ENCODE measurements at places on chromosomes 7 and 10.

GRCh38 chr7:102073931-102074880 is 212.5 kb upstream of the SH2B2 start:
- DNase-seq = no peak

DNA sequence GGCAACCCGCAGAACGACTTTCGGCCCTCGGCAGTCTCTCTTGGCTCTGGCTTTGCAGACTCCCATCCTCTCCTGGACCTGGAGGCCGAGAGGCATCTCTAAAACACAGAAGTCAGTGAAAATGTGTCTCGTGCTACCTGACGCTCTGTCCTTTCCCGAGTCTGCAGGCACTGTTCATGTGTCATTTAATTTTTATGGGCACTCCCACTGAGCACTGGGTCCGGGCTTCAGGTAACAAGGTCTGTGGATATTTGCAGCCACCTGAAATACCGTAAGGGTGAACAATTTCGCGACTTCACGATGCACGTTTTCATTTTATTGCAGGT is 96.8 kb downstream of the GLRX3 start:
- DNase-seq = no peak

- DNase-seq = no peak
Observed at GRCh38 chr7:22549051-22549450, 49.1 kb upstream of the STEAP1B start.

DNA sequence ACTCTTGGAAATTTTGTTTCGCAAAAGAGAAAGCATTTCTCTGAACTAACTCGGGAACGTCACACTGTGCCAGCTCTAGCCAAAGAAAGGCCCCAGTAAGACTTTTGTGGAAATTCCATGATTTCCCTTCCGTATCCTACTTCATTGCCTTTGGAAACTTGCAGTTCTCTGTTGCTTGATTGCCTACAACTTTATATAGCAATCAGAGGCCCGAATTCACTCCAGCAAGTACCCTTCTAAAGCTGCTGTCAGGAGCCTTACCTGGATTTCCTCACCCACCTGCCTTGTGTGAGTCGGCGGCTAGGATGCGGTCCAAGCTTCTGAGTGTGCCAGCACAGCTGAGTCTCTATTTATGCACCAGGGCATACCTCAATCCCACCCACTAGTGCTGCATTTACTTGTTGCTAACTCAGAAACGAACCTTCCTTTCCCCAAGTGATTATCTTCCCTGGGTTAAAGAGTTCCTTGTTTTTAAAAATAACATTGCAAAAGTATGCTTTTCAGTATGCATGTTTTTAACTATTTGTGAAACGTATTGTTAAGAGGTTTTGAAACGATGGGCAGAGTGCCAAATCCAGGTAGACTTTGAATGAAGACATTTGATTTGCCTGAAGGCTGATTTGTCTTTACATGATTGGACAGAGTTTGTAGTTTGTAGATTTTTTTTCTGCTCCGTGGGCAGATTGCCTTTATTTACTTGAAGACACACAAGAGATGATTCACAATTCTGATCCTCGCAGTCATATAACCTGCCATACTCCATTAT is at the start of gene AGR2:
AGR2 (minus strand) TSS at position 326 of the 766 bp plus-strand sequence. CDS start 3,203 bp downstream, outside the sequence.
- DNase-seq = no peak

- peak; percentile 70 for DNase-seq
Observed at GRCh38 chr7:105656922-105657521, 75.7 kb upstream of the EFCAB10 start.

GRCh38 chr10:16674147-16674703 is 143.0 kb downstream of the RSU1 start:
- DNase-seq = no peak

DNA sequence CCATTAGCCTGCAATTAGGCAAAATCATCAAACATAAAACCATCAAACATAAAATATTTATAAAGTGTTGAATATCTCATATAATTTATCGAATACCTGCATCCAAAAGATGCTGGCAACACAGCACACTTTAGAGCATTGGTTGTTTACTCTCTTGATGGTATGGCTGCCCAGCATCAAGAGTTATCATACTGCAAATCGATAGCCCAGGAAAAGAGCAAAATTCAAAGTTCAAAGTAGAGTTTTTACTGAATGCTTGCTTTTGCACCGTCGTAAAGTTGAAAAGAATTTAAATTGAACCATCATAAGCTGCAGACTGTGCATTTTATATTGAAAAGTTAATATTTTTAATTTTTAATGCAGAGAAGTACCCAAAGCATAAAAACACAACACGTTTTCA is 4.2 kb upstream of the GSTO2 start:
- no peak for DNase-seq

DNA sequence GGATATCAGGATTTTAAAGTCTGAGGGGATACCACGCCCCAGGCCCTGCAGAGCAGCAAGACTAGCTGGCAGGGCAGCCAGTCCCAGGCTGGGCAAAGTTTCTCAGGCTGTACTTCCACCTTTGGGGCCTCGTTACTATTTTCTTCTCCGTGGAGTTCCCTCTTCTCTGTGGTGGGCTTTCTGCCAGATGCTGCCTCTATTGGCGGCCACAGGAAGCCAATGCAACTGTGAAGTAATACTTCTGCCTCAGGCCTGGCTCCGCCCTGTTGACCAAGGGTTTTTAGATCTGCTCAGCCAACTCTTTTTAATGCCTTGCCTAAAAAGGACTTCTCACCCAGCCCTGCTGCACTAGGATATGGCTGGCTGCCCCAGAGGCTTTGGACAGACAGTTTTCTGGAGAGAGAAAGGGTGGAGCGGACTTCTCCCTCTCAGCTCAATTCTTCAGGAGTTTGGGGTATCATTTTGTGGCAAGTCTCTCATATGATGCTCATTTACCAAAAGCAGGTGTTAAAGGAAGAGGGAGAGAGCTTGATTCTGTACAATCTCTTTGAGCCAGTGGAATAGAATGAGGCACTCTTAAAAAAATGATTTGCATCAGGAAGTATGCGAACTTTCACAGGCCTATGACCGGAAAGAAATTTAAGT is 67.4 kb downstream of the HHEX start:
- no peak for DNase-seq

DNA sequence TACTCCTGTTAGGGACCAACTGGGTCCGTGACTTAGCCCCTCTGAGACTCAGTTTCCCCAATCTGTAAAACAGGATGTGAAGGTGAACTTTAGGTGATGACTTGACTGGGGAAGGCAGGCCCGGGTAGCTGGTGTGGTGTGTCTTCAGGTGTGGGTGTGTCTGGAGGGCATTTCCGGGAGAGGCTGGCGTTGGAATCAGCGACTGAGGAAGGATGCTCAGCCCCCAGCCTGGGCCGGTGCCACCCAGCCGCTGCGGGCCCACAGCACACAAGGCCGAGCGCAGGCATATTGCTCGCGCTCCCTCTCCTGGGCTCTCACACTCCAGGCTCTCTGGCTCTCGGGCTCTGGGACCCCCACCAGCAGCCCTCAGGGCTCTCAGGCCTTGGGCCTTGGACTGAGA is 31.7 kb upstream of the CNPY1 start:
- no peak for DNase-seq

DNA sequence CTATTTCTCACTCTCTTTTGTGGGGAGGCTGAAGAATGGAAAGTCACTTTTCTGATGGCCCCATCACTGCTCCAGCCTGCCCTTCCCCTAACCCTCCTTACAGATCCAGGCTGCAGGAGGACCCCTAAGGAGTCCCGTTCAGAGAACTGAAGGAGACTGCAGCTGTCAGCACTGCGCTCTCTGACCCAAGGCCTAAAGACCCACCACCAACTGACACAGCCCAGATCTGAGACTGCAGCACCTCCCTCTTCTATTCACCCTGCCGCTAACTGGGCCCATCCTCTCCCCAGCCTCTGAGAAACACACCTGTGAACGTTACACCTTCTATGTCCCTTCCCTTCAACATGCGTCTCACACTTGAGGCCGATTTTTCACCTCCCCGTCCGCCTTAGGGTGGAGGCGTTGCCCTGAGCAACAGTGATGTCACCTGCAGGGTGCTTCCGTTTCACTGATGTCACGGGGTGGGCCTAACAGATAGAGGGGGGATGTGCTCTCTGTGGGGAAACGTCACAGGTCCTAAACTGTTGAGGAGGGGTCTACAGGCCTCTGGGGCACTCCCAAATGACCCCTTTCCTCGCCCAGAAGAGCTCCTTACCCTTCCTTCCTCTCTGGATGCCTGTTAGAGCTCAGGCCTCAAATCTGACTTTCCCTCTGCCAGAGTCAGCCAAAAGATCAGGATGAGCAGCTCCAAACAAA is 5.1 kb downstream of the ITPRIP start:
- no peak for DNase-seq

- DNase-seq = no peak
Observed at GRCh38 chr10:84158550-84158949, 15.1 kb upstream of the GPR15LG start.

- no peak for DNase-seq
Observed at GRCh38 chr10:71156436-71156835, 55.9 kb upstream of the UNC5B start.

- DNase-seq = peak; percentile 93
Observed at GRCh38 chr7:77798394-77799077, at the start of the genes PHTF2 and TMEM60. TSS of gene PHTF2 (plus strand) at chr7:77798773. TSS of gene TMEM60 (minus strand) at chr7:77798434. CDS start at chr7:77794373, 4,061 bp downstream.

GRCh38 chr7:25758559-25758958 is 393.4 kb upstream of the NFE2L3 start:
- no peak for DNase-seq

DNA sequence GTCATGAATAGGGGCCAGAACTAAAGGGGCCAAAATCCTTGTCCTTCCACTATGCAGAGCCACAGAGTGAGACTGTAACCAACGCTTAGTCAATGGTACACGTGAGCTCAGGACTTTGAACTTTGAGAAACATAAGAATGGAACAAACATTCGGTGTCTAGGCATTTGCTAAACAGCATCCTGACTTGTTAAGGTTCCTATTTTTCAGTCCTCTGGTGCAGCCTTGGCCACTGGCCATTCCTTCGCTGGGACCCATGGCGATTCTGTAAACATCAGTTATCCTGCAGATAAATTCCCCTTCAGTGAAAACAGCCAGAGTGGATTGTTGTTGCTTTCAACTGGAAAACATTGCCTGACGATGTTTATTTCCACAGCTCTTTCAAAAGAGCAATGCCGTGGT is 266.8 kb downstream of the SORCS1 start:
- no peak for DNase-seq

DNA sequence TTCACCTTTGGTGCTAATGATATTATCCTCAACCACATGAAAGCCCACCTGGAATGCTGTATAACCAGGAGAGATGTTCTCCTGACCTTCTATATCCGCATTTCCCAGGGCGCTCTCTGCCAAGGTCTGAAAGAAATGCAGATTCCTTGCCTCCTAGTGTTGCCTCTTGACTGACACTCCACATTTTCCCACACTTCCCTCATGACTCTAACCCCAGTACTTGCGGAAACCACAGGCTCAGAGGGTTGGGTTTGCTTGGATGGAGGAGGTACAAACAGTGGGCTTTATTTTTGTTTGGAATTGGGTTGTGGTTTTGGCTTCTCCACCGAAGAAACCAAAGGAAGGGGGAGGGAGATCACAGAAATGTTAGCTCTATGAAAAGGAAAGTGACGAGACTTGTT is 222.9 kb upstream of the CELF2 start:
- DNase-seq = no peak

DNA sequence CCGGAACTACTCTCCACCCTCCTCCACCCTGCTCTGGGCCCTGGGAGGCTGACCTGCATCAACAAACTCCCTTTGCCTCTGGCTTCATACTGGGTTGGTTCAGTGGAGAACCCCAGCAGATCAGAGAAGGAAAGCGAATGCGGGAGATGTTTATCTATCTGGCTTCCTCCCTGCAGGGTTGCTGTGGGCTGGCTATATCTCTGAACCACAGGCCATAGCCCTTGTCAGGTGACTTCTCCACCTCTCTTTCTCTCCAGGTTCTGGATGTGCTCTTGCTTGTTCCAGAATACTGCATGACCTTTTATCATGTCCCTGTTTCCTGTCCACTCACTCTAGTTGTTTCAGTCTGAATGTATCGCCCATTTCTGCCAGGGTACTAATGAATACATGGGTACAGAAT is 51.7 kb upstream of the IFRD1 start:
- no peak for DNase-seq

- no peak for DNase-seq
Observed at GRCh38 chr7:44667190-44667589, 60.8 kb downstream of the OGDH start.

DNA sequence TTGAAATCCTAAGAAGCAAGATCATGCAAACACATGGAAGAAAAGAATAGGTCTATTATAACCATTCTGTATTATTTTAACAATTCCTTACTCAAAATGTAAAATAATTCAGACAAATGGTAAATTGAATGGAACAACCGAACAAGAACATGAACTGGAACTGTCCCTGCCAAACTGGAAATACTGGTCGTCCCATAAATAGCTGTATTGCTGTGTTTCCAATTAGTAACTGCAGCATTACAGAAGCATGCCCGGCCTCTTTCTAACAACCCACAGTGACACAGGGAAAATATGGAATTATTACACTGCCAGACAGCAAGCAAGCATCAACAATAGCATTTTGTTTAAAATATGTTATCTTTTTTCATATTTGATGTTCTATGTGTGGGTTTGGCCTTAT is 1138.5 kb upstream of the PHF14 start:
- no peak for DNase-seq

GRCh38 chr7:155189590-155189989 is 108.1 kb upstream of the INSIG1 start:
- no peak for DNase-seq

DNA sequence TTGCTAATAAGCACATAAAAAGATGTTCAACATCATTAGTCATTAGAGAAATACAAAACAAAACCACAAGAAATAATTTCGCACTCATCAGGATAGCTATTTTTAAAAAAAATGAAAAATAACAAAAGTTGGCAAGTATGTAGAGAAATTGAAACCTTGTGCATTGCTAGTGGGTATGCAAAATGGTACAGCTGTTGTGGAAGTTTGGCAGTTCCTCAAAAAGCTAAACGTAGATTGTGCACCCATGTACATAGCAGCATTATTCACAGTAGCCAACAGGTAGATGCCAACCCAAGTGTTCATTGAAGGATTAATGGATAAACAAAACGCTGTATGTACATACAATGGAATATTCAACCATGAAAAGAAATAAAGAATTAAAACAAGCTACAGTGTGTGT is 35.3 kb upstream of the STARD3NL start:
- DNase-seq = no peak

- no peak for DNase-seq
Observed at GRCh38 chr10:11636697-11637303, 25.4 kb upstream of the USP6NL start.

DNA sequence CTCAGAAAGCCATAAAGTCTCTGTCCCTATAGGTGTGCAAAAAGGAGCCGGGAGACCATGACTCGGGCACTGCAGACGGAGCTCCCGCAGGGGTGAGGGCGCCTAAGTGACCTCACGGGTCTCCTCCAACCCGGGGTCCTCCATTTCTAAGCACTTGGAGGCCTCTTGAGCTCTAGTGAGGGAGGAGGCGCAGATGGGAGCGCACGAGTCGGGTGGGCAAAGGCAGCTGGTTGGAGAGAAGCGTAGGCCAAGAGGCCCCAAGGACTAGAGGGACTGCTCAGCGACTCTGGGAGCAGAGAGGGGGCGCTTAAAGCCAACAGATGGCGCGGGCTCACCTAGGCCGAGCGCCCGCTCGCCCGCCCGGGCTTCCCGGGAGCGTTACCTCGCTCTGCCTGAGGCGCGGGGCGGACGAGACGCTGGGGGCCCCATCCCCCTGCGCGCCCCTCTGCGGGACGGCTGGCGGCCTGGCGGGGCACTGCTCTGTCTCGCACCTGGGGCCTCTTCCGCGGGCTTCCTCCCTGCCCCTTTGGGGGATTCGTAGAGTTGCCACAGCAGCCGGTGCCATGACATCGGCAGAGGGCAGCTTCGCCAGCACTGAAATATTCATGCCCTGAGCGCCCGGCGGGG is 523 bp upstream of the CDH23 start:
- DNase-seq = no peak
